ENCODE measurements at places on chromosomes 12 and 14. TPM values are rescaled to one million over a fixed set of nuclear protein-coding genes. Genes with fewer than 3 reads are reported as not detected.

Gene RIPK3
- polyA plus RNA-seq, result 18.3 TPM

Gene RIC8B
- polyA plus RNA-seq, result 2.2 TPM

Gene PSMC1
- polyA plus RNA-seq, result 97.2 TPM

Gene SMCO3
- not detected for polyA plus RNA-seq

Measured in stomach (tissue), 19 donors.